Tibial artery (tissue), 4 donors: ENCODE measurements at places on chromosomes 16 and 17.

GRCh38 chr17:9875441-9875840 is 29.6 kb downstream of the RCVRN start:
- DNase-seq: no peak

DNA sequence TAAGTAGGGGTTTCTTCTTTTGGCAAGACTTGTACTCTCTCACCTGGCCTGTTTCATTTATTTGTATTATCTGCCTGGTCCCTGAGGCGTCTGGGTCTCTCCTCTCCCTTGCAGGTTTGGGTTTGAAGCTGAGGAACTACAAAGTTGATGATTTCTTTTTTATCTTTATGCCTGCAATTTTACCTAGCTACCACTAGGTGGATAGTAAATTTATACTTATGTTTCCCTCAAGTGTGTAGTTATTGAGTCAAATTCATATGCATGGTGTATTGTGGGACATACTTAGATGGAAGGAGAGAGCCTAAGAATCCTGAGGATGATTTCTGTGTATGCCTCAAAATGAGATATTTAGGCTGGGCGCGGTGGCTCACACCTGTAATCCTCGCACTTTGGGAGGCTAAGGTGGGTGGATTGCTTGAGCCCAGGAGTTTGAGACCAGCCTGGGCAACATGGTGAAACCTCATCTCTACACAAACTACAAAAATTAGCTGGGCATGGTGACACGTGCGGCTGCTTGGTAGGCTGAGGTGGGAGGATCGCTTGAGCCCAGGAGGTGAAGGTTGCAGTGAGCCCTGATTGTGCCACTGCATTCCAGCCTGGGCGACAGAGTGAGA is 13.6 kb downstream of the TMEM98 start:
- DNase-seq: no peak

DNA sequence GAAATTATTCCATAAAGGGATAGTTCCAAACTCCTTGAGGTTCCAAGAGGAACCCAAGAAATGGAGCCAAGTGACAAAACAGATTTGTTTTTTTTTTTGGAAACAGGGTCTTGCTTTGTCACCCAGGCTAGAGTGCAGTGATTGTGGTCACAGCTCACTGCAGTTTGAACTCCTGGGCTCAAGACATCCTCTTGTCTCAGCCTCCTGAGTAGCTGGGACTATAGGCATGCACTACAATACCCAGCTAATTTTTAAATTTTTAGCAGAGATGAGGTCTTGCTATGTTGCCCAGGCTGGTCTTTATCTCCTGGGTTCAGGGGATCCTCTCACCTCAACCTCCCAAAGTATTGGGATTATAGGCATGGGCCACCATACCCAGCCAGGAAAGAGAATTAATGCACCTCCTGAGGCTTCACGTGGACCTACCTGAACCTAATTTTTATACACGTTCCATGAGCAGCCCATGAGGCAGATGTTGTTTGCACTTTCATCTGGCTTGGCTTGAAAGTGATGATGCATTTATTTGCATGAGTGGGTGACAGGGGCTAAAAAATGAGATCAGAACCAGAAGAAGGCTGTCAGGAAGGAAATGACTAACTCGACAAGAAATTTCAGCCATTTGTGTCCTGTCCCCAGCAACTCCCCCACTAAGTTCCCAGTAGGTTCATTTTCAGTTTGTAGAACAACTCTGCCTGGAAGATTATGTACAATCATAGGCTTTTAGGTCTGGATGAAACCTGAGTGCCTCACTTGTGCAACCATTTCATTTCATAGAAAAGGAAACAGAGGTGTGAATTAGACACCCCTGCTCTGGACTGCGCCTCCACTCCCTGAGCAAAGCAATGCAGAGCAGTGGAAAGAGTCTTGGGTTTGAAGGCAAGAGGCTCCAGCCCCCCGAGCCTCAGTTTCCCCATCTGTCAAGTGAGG is 10.3 kb upstream of the IRF8 start:
- no peak for DNase-seq

- no peak for DNase-seq
Measured at GRCh38 chr16:75060723-75061122, 55.9 kb downstream of the LDHD start.

- DNase-seq: no peak
Measured at GRCh38 chr16:25812215-25812614, 120.5 kb downstream of the HS3ST4 start.

DNA sequence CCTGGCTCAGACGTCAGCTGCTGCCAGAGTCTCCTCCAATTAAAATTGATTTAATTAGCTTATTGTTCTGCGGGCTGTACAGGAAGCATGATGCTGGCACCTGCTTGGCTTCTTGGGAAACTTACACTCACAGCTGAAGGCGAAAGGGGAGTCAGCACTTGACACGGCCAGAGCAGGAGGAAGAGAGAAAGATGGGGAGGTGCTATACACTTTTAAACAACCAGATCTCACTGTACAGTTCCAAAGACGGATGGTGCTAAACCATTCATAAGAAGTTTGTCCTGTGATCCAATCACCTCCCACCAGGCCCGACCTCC is 1.4 kb upstream of the PRDM7 start:
- no peak for DNase-seq

DNA sequence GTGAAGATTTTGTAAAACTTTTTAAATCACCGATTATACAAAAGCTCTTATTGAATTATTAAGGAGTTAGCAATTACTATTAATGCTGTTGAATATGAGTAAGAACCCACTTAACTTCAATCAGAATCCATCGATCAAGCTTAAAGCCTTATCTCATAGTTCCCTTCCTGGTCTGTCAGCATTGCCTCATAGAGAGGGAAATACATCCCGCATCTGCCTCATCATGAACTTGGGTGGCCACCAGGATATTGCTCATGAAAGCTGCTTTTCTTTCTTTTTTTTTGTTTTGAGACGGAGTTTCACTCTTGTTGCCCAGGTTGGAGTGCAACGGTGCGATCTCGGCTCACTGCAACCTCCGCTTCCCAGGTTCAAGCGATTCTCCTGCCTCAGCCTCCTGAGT is 66.7 kb downstream of the PIGL start:
- DNase-seq: no peak
